ENCODE measurements at places on chromosomes 3 and 15. TPM values are rescaled to one million over a fixed set of nuclear protein-coding genes. Genes with fewer than 3 reads are reported as not detected.

DNA sequence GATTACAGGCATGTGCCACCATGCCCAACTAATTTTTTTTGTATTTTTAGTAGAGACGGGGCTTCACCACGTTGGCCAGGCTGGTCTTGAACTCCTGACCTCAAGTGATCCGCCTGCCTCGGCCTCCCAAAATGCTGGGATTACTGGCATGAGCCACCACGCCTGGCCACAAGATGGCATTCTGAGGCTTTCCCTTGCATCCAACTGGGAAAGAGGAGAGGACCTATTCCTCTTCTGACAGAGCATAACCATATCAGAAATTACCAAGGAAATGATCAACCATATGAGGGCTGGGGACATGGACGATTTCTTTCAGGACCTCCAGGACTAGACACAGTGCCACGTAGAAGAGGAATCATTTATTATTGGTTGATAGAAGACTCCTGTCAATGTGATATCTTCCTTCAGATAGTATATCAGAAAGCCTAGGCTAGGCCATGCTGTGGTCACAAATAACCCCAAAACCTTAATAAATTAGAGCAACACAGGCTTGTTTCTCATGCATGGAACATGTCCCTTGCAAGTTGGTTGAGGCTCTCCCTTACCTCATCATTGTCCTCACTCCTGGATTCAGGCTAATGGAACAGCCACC, 372.3 kb upstream of the IL12A start:
- DNase-seq = no peak

Gene EOMES
- total RNA-seq = not detected

Gene STRC
- total RNA-seq = 7.9 TPM

DNA sequence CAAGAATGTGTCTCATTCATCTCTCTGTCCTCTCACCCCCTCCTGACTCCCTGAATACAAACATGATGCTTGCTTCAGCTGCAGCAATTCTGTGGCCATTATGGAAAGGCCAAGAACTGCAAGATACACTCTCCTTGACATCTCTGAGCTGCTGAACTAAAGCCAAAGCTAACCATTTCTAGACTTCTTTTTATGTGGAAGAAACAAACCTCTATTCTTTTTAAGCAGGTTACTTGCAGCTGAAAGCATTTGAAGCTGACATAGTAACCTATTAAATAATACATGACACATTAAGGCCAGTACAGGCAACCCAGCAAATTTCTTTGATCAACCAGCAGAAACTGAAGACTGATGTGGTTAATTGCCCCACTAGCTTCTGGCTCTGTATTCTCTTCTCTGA, 17.5 kb downstream of the FHIT start:
- no peak for DNase-seq

DNA sequence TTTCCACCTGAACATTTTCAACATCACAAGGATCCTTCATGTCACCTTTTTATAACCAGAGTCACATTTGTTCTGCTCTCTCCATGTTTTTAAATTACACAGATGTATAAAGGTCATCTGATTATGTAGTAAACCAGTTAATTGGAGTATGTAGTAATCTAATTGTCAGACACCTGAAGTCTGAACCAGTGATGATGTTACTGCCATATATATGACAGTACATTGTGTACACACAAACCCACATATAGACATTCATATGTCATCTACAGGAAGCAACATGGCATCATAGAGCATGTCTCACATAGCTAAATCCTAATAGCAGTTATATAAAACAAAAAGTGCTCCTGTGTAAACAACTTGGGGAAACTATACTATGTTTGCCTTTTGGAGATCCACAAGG, 95.9 kb upstream of the PRR23C start:
- DNase-seq = no peak

GRCh38 chr3:194105292-194105691, 30.7 kb upstream of the HES1 start:
- DNase-seq = no peak

Gene RNU5B-1
- not detected for total RNA-seq

Gene RCN2
- 18.3 TPM for total RNA-seq

DNA sequence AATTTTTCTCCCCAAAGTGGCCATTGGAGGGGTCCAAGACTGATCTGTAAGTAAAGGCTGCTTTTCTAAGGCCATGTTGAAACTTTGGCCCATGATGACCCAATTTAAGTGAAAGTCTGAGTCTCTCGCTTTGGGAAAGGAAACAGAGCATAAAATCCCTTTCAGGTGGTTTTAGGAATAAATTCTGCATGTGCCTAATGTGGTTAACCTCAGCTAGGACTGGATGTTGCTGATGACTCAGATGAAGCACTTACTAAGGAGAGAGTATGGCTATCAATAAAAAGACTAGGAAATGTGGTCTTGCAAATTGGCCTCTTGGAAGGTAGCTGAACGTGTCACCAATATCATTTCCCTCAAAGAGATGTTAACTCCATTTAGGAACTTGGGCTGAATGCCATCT, 458.5 kb downstream of the AGBL1 start:
- no peak for DNase-seq

Gene HEXA
- total RNA-seq = 60.2 TPM

Gene ISL2
- 0.76 TPM for total RNA-seq

DNA sequence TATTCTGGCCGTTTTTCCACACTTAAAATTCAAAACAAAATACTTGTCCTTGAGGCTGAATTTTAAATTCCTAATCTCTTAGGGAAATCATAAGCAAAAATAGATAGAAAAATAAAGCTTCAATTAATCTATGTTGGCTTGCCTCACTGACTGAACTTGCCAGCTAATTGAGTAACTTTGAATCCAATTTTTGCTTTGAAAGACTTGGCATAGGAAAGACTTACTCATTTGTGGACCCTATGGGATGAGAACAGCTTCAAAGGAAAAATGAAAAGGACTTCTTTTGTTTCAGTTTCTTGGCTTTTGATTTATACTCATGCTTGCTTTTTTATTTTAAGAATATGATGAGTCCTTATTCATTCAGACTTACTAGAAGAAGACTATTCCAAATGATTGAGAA, 370.7 kb upstream of the RARB start:
- DNase-seq = no peak

GRCh38 chr3:30628901-30629590, 22.6 kb downstream of the TGFBR2 start:
- no peak for DNase-seq

DNA sequence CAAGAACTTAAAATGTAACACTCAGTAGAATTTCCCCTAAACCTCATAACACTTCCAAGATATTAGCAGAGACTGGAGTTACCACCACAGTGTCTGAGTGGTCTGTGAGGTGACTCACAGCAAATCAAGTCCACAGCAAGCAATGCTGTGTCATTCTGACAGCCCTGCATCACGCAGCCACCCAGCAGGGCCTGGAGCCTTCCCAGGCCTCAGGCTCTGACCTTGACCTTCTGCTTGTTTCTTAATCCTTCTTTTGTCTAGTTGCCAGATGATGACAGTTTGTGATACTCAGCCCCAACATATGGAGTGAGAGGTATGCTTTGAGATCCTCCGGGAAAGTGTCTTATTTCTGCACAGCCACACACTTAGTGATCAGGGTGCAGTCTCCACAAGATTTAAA, 82.5 kb downstream of the TOP2B start:
- DNase-seq = no peak
